ENCODE measurements at places on chromosomes 6 and 20.
A peak's percentile ranks its signal among the peaks of the same experiment; 100 is the strongest.

DNA sequence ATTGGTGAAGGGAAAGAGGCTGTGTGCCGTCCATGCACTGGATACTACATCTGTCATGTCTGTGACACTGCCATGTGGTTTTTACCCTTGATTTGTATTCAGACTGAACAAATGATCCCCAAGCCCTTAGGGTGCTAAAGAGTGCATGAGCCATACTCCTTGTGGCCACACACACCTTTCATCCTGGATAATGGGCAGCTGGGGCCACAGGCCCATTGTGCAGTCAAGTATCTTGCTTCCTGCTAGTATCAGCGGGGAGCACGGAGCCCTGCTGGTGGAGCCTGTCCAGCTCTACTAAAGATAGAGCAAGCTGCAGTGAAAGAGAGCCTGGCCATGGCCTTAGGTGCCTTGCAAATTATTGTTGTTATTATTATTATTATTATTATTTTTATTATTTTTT, 75.1 kb downstream of the SLX4IP start:
- no peak for DNase-seq

- DNase-seq = no peak
Measured at GRCh38 chr6:81759782-81760181, 7.3 kb upstream of the TENT5A start.

GRCh38 chr6:148747471-148748165, 788 bp downstream of the UST start:
- no peak for DNase-seq

DNA sequence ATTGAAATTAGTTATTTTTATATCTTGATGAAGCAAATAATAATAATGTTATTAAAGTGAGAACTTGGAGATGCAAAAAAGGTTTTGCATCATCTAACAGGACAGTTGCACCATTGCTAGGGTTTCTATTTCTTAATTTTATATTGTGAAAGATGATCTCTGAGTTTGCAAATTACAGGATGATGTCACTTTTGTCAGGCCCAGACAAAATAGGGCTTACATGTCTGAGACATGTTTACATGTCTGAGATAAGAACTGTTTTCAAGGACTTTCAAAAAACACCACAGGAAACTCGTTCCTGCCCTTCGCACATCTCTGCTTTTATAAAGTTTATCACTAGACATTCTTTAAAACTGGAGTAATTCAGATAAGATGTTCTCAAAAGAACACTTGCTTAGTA, 1075.8 kb upstream of the MANEA start:
- no peak for DNase-seq

DNA sequence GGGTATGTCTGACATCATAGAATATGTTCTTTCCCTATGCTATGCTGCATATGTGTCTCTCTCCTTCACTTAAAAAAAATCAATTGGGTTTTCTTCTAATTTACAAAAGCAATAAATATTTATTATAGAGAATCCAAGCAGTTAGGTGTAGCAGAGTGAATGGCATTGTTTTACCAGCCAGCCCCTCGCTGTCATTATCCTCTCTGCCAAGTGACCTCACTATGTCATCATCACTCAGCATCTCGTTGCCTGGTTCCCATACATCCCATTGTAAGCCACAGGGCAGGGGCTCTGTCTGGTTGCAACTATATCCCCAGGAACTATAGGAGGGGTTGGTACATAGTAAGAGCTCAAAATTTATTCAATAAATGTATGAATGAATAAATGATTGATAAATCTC, 31.3 kb downstream of the KIAA0319 start:
- DNase-seq = no peak

DNA sequence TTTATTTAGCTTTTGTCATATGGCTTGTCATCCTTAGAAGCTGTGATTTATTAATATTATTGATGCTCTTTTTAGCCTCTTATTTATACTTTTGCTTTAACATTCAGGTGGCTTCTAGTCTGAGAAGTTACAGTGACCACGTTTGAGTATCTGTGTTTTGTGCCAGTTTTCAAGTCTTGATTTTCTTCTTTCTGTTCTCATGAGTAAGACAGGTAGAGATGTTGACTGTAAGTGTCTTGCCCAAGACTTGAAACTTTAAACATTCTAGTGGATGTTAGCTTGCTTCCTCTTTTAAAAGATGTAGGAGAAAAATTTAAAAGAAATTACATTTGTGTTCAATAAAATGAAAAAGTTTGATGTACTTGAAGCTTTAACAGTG, 122.6 kb downstream of the LRRC1 start:
- no peak for DNase-seq

- DNase-seq = no peak
Measured at GRCh38 chr20:21820688-21821087, 115.2 kb downstream of the PAX1 start.

GRCh38 chr20:46013829-46014516, 5.3 kb downstream of the MMP9 start:
- DNase-seq = peak; percentile 45

GRCh38 chr20:33191484-33191883, 23.5 kb downstream of the BPIFA2 start:
- DNase-seq = no peak

DNA sequence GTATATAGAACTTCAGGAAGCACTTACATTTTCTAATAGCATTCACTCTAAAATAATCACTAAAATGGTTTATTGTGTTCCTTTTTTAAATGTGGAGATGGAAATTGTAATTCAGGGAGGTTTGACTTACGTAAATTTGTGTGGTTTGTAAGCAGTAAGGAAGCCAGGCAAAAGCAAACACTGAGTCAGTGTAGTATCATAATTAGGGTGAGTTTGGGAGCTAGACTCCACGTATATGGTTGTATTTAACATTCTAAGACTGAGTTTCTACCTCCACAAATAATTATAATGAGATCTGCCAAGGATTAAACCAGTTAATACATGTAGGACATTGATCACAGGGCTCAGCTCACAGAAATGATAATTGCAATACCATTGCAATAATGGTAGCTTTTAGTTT, 425.5 kb downstream of the CBLN4 start:
- DNase-seq = no peak

DNA sequence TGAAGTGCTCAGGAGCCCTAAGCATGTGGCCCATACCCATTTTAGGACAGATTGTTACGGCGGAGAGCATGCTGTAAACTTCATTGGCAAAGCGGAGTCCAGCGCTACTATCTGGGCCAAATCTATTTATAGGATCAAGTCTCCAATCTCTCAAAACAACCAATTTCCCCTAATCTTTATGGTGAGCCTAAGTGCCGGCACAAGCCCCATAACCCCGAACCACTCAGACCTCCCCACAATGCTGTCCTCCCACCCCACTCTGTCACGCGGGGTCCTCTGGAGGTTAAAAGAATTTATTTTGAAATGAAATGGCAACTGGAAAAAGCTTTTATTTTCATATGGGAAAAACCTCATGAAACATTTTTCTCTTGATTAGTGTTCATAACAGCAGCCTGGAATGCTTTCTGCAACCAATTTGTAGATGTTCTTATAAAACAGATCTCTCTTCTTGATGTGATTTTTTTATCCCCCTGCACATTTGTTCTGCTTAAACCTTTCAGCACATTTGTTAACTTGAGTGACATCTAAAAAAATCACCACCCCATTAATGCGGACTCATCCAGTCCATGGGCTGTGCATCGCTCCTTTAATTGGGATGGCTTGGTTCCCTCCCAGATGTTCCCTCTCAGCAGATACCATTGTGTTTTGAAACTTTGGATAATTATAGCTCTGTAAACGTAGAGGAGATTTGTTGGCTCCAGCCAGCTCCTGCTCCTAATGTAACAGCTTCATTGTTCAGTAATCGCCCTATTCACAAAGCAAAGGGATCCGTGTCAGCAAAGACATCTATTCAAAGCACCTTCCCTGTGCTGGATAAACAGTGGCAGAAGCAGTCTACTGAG, 323.6 kb downstream of the CD83 start:
- no peak for DNase-seq

- DNase-seq = no peak
Measured at GRCh38 chr6:82178077-82178758, 69.3 kb downstream of the IBTK start.

GRCh38 chr20:3101737-3102574, 17.4 kb upstream of the AVP start:
- DNase-seq = peak; percentile 30

DNA sequence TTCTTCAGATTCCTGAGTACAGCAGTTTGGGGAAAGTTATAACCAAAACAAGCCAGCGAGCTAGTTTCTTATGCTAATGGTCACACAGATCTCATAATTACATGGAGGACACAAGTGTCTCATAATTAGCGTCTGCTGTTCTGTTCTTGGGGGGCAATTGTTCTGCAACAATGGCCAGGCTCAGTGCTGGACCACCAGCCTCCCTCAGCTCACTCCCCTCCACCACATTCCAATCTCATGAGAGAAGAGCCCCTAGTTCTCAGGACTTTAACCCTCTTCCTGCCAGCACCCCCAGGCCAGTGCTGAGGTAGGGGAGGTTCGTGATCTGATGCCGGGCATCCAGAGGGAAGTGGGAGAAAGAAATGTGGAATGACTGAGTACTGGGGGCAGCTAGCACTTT, 20.2 kb upstream of the TOX2 start:
- no peak for DNase-seq

- no peak for DNase-seq
Measured at GRCh38 chr6:12132351-12133222, 120.5 kb downstream of the HIVEP1 start.

GRCh38 chr6:148746363-148747144, at the start of gene UST:
Gene UST (plus strand): TSS chr6:148747030. CDS start chr6:148747431, 401 bp downstream.
- DNase-seq = no peak
